ENCODE measurements at places on chromosomes 4 and X. TPM values are rescaled to one million over a fixed set of nuclear protein-coding genes. Genes with fewer than 3 reads are reported as not detected.

The PCDH19 gene
- under 0.01 TPM for total RNA-seq

The UGT2B15 gene
- not detected for total RNA-seq

The DDX53 gene
- total RNA-seq: not detected

The PF4V1 gene
- not detected for total RNA-seq

The CRMP1 gene
- 16.0 TPM for total RNA-seq

The SOWAHD gene
- not detected for total RNA-seq

The ADGRA3 gene
- 33.0 TPM for total RNA-seq

The UGT2A3 gene
- total RNA-seq: not detected

The TLR8 gene
- not detected for total RNA-seq

The IL9R gene
- total RNA-seq: 0.16 TPM

The DMP1 gene
- not detected for total RNA-seq

The SCML2 gene
- total RNA-seq: 0.88 TPM

The TCEAL6 gene
- not detected for total RNA-seq

The ERAS gene
- total RNA-seq: not detected

The MSANTD1 gene
- 0.48 TPM for total RNA-seq

The GAGE13 gene
- not detected for total RNA-seq

The TMEM184C gene
- total RNA-seq: 19.4 TPM

The CT45A6 gene
- not detected for total RNA-seq

The ADGRG2 gene
- under 0.01 TPM for total RNA-seq

The VEGFD gene
- total RNA-seq: not detected

The SEPSECS gene
- 4.5 TPM for total RNA-seq

The ZNF41 gene
- 6.6 TPM for total RNA-seq

The ARR3 gene
- not detected for total RNA-seq
